ENCODE measurements at places on chromosomes 5 and 9.

DNA sequence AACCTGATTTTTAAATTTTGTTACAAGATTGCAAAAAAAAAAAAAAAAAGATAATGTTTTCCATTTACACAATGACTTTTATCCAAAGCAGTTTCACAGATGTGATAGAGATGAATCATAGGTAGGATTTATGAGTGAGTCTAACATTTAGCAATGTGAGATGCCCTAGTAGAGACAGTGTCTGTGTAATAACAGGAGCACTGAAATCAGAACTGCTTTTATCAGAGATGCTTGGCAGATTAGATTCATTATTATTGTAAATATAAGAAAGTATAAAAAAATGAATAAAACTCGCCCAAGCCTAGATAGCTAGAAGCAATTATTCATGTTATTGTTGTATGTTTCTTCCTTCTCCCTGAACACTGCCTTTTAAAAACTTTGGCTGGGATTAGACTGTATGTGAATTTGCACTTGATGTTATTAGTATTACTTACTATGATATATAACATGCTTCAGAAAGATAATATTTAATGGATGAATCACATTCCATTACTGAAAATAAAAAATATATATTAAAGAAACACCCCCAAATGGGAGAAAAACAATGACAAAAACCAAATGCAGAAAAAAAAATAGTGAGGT, 567.3 kb upstream of the KLF4 start:
- DNase-seq, result no peak

DNA sequence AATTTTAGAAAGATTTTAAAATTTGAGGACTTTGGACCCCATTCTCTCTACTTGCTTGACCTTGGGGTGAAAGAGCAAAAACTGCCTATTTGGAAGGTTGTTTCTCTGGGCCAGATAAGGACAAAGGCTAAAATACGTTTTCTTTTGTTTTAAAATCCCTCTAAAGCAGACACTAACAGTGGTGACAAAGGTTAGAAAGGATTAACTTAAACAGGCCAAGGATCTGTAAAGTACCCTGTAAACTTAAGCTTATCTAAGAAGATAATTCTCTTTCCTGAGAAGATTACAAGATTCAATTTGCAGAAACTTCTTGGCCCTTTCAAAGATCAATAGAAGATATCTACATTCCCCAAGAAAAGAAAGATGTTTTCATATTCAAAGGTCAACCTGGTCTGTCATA, 12.1 kb downstream of the TRPM6 start:
- no peak for DNase-seq

- DNase-seq, result no peak
Observed at GRCh38 chr5:16883806-16884205, 52.3 kb downstream of the MYO10 start.

DNA sequence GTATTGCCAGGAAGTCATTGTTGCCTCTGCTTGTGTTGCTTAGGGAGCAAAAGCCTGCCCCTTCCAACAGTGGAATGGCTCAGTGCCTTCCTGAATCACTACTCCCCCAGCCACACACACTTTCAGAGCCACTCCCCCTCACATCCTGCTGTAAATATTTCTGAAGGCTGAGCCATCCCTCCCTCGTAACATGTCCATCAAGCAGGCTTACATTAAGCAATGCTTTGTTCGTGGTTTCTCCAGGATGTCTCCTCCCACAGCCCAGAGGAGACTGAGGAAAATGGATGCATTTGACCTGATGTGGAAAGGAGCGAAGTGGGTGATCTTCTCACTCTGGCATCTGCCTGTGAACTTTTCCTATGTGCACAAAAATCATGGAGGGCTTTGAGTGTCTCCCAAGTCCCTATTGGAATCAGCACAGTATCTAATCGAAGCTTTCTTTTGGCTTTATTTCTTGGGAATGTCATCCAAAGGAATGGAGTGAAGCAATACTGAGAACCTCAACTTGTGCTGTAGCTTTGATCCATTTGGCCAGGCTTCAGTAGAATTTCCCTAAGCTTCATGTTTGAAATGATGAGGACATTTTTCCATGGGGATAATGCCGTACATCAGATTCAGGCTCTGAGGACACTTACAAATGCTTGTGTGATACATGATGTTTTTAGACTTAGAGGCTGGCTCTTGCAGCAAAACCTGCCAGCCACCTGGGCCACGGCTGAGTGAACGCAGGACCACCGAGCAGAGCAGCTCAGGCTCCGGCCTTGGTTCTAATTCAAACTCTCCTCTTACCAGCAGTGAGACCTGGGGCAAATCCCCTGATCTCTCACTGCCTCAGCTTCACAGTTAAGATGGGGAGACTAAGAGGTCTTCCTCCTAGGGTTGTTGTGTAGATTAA, 389.1 kb downstream of the ENC1 start:
- DNase-seq, result no peak

- DNase-seq, result no peak
Observed at GRCh38 chr9:14434971-14435718, 121.2 kb upstream of the NFIB start.

GRCh38 chr5:558326-558725, 34.1 kb upstream of the SLC9A3 start:
- no peak for DNase-seq

- DNase-seq, result no peak
Observed at GRCh38 chr9:134175291-134175807, 11.0 kb upstream of the RNU6ATAC start.

GRCh38 chr9:6068983-6069382, 53.6 kb upstream of the RANBP6 start:
- peak; percentile 25 for DNase-seq

DNA sequence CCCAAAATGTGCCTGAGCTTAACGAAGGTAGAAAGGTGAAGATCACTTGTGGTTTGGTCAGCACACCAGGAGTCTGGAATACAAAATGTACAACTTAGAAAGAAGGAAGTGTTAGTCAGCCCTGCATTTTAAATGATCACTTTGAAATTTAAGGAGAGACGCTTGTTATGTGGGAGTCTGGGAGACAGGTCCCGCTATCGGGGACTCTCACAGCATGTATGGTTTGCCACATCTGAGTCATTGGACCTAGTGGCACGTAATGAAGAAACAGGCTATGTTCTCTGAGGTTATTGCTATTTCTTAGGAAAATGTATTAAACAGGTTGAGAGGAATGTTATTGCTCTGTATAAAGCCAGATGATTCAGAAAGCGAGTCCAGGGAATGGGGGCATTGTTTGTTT, 2362.5 kb upstream of the WWC1 start:
- DNase-seq, result no peak

DNA sequence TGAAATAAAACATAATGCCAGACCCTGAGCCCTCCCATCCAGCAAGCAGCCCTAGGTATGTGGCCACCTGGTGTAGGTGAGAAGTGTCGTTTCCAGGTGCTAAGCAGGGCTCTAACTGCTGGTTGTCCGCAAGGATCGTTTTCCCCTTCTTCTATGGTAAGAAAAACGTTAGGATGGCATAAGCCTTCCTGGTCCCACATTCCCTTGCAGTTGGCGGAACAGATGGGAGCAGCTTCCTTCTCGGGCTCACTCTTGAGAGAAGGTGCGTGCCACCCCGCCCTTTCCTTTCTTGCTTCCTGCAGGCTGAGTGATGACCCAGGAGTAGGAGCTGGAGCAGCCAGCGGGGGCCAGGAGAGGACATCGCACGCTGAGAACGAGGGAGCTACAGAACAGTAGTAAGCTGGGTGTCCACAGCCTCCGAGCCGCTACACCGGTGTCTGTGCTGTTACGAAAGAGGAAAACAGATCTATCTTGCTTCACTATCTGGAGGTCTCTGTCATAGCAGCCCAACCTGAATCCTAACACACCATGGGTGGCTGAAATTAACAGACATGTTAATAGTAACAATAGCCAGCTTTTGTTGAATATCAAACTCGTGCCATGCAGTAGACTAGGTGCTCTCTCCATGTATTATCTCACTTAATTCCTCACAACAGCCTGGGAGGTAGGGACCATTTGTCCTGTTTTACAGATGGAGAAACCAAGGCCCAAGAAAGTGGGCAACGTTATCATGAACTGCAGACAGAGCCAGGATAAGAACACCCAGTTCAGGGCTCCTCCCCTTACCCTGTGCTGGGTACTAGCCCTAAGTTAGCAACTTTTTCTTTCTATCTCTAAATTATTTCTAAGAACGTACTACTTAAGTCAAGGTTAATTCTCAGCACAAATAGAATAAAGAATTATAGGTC, 139.8 kb downstream of the COL23A1 start:
- DNase-seq, result no peak

DNA sequence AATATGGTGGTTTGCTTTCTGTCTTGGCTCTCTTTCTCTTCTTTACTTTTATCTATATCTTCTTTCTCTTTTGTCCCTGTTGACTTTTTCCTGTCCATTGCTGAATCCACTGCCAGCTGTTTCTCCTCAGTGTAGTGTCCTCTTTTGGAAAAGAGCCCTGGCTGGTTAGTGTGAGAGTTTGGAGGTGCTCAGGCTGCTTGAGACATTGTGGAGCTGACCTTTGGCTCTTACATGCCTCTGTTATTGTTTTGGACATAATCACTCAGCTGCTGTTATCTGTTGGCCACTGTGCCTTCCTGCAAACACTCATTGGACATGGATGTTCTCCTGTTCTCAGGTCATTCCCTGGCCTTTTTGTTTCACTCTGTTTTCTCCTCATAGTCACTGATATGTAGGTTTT, 295.4 kb upstream of the RIOK2 start:
- DNase-seq, result no peak

- no peak for DNase-seq
Observed at GRCh38 chr5:113117543-113118115, 141.0 kb downstream of the DCP2 start.

GRCh38 chr5:155046591-155046990, 33.0 kb downstream of the KIF4B start:
- no peak for DNase-seq

- no peak for DNase-seq
Observed at GRCh38 chr9:104746798-104747197, 685 bp upstream of the NIPSNAP3A start.

DNA sequence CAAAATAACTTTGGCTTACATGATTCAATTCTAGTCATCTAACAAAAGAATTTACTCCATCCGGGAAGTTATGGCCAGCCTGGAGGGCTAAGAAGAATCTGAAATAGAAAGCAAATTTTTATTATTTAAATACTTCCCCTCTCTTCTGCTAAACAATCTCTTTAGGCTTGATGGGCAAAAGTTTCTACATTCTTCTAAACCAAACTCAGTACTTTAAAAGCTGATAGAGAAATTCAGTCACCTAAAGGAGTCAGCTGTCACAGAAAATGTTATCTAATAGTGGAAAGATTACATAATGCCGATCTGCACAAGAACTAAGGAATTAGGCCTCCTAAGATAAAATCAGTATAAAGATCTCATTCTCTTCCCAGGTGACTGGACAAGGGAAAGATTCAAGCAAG, 32.4 kb downstream of the GNAQ start:
- DNase-seq, result no peak

- no peak for DNase-seq
Observed at GRCh38 chr9:130873966-130874365, 22.6 kb downstream of the QRFP start.
